ENCODE measurements at places on chromosomes 5 and 9.

GRCh38 chr5:81422671-81423070, 28.7 kb upstream of the ACOT12 start:
- H3K27ac ChIP-seq, result no peak overlapping the region
- H3K4me1 ChIP-seq, result peaks cover 5% of the 10 kb centered on the region
- no peaks in the 10 kb centered on the region for H3K36me3 ChIP-seq

GRCh38 chr5:140225396-140225795, 50.4 kb downstream of the CYSTM1 start:
- no peak for DNase-seq
- no peaks in the 10 kb centered on the region for H3K27me3 ChIP-seq
- peaks cover 9% of the 10 kb centered on the region for H3K4me1 ChIP-seq
- H3K36me3 ChIP-seq, result peaks cover 3% of the 10 kb centered on the region
- no peak overlapping the region for H3K4me3 ChIP-seq

DNA sequence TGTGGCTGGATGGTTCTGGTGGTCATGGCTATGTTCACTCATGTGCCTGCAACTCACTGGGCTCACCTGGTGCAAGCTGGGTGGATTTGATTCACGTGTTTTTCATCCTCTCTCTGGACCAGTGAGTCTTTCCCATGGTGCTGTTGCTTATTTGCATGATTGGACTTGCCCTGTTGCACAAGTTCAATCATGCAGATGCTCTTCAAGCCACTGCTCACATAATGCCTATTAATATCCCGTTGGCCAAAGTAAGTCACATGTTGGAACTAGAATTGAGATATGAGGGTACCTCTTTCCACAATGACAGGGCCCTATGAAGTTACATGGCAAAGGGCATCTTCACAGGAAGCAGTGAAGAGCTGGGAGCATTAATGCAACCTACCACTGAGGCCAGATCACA, 26.5 kb upstream of the MROH2B start:
- H3K4me1 ChIP-seq, result no peaks in the 10 kb centered on the region
- no peak overlapping the region for H3K27ac ChIP-seq

GRCh38 chr5:126481243-126481642, 58.0 kb downstream of the GRAMD2B start:
- no peaks in the 10 kb centered on the region for H3K27me3 ChIP-seq
- H3K27ac ChIP-seq, result no peak overlapping the region
- no peaks in the 10 kb centered on the region for H3K4me1 ChIP-seq
- peaks cover 21% of the 10 kb centered on the region for H3K36me3 ChIP-seq

DNA sequence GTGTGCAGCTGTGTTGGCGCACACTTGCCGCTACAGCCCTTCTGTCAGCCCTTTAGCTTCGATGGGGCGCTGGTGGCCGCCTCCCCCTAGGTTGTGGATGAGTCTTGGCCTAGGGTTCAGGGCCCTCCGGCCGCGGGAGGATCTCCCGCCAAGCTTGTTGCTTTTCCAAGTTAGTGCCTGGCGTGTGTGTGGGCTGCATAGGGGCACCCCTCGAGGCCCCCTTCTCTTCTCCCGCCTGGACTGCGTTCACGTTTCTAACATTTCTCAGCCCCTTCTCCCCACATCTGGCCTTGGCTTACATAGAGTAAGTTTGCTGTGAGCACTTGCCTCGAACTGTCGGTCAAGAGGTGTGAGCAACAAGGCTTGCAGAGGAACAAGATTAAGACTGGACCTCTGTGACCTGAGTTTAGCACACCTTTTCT, 413 bp upstream of the OXCT1 start:
- DNase-seq, result no peak
- H3K27me3 ChIP-seq, result no peaks in the 10 kb centered on the region
- H3K4me1 ChIP-seq, result peaks cover 9% of the 10 kb centered on the region
- peak overlapping the region; percentile 65 for H3K4me3 ChIP-seq
- peaks cover 6% of the 10 kb centered on the region for H3K36me3 ChIP-seq
- no peak overlapping the region for H3K27ac ChIP-seq
